ENCODE measurements at places on chromosomes 12 and 14.

DNA sequence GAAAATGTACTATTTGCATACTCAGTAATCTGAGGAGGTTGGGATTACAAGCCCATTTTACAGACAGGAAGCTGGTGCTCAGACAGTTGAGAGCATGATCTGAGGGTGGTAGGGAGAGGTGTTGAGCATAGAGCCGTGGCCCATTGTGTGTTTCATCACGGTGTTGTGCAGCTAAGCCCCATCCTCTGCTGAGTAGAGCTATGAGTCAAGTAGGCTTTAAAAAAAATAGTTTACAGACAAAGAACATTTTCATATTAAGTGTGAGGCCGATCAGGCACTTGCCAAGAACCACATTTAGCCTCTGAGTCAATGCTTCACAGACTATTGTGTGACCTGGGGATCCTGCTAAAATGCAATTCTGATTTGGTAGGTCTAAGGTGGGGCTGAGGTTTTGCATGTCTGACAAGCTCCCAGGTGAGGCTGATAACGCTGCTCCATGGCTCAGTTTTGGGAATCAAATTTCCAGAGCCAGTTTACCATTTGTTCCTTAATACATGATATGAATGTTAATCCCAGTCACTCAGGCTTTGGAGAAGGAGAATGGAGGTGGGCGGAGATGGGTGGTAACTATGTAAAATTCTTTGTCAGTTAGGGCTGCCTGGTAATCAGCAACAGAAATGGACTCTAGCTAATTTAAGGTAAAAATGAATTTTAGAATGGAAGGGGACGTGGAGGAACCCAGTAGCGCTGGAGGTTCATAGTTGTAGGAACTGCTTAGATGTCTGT lies 22.2 kb downstream of the ZNF664 start:
- no peak for DNase-seq

GRCh38 chr12:53047221-53048032 lies 2.4 kb upstream of the TNS2 start:
- peak; percentile 80 for DNase-seq

GRCh38 chr14:33134975-33135374 lies 196.3 kb downstream of the NPAS3 start:
- DNase-seq: no peak

- no peak for DNase-seq
These were observed 195.2 kb upstream of the PRMT8 start for GRCh38 chr12:3295646-3296408.

GRCh38 chr14:59017285-59017965 lies 171.0 kb upstream of the DAAM1 start:
- DNase-seq: no peak
